ENCODE measurements at places on chromosomes 2 and 18. TPM values are rescaled to one million over a fixed set of nuclear protein-coding genes. Genes with fewer than 3 reads are reported as not detected.

Gene UGT1A6
- total RNA-seq = not detected

Gene MYO5B
- total RNA-seq = 0.44 TPM

Gene PCBP1
- 205 TPM for total RNA-seq

Gene PDE1A
- total RNA-seq = 17.3 TPM

Gene AFG3L2
- 136 TPM for total RNA-seq

Gene ATP6V1C2
- 0.69 TPM for total RNA-seq

Gene SLC5A7
- not detected for total RNA-seq

Gene PRSS56
- total RNA-seq = not detected

Gene COPS9
- total RNA-seq = 190 TPM

Gene NT5C1B
- total RNA-seq = not detected

Gene MAP3K19
- total RNA-seq = not detected

Gene UGT1A10
- not detected for total RNA-seq

Gene SKA1
- 0.44 TPM for total RNA-seq

Gene NPPC
- 3.0 TPM for total RNA-seq

Gene SUPT7L
- 29.7 TPM for total RNA-seq

Gene MLPH
- 73.5 TPM for total RNA-seq

Gene ZNF385B
- 0.14 TPM for total RNA-seq

Gene TNFAIP6
- 2.9 TPM for total RNA-seq

Gene EPB41L3
- total RNA-seq = 6.3 TPM

Gene C2orf80
- not detected for total RNA-seq

Gene CSRNP3
- 4.0 TPM for total RNA-seq

Gene RBKS
- 2.7 TPM for total RNA-seq

Gene DNAJC5G
- 1.2 TPM for total RNA-seq

Gene PARD6G
- total RNA-seq = 2.0 TPM

Gene NT5DC4
- not detected for total RNA-seq

Gene GCG
- total RNA-seq = not detected

Gene CPS1
- 4.9 TPM for total RNA-seq

Gene PTPRN
- 0.11 TPM for total RNA-seq

Gene MAP4K3
- total RNA-seq = 37.1 TPM

Gene TMEM247
- not detected for total RNA-seq

Gene STARD6
- total RNA-seq = not detected

Gene SCN7A
- total RNA-seq = 22.3 TPM

Gene MRPS5
- total RNA-seq = 81.2 TPM

Gene CCDC141
- total RNA-seq = 208 TPM

Gene ZAP70
- 0.55 TPM for total RNA-seq
